CD4-positive, alpha-beta T cell (primary cell): ENCODE measurements at places on chromosomes 12 and 14. TPM values are rescaled to one million over a fixed set of nuclear protein-coding genes. Genes with fewer than 3 reads are reported as not detected.
A peak's percentile ranks its signal among the peaks of the same experiment; 100 is the strongest.

Gene DPPA3
- not detected for total RNA-seq

- no peak overlapping the region for H3K27ac ChIP-seq
- H3K4me1 ChIP-seq = no peaks in the 10 kb centered on the region
- H3K36me3 ChIP-seq = no peaks in the 10 kb centered on the region
- no peaks in the 10 kb centered on the region for H3K27me3 ChIP-seq
These were observed 300.1 kb downstream of the AKAP6 start for GRCh38 chr14:32629236-32629635.

Gene ITPR2
- total RNA-seq = 28.8 TPM

DNA sequence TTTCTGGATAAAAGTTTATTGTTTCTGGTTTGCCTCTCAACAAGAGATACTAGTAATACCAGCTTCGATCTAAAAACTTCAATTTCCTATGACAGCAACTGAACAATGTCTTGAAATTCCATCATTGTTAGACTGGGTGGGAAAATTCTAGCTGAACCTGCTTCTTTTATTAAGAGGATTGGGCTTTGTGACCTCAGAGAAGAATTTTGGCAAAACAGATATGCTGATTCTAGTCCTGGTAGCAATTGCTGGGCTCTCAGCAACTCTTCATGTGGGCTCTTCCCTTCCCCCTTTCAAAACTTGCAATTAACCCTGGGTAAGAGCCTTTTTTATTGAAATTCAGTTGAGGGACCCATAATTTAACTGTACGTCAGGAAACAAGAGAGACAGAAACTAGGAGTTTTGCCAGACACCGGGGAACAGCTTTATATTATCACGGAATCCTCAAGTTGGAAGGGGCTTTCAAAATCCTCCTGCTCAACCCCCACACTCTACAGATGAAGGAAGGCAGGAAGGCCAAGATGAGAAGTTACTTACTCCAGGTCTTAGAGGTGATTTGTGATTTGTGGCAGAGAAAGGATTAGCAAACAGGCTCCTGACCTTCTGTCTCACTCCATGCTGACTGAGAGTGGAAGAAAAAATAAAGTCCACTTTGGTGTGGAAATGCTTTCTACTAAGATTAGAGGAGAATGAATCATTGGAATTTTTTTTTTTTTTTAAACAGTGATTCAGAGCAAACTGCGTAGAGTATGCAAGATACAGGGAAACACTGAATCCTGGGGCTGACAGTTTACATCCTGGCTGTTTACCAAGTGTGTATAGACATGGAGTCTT is 239.0 kb upstream of the ATP2B1 start:
- no peak for DNase-seq
- H3K4me1 ChIP-seq = peaks cover 25% of the 10 kb centered on the region
- H3K27me3 ChIP-seq = no peaks in the 10 kb centered on the region
- no peak overlapping the region for H3K4me3 ChIP-seq
- H3K36me3 ChIP-seq = no peaks in the 10 kb centered on the region

Gene POP5
- 17.9 TPM for total RNA-seq

Gene CDCA3
- 0.89 TPM for total RNA-seq

Gene PLXNC1
- 5.2 TPM for total RNA-seq

- DNase-seq = peak; percentile 43
- no peak overlapping the region for H3K27ac ChIP-seq
- H3K4me1 ChIP-seq = peaks cover 6% of the 10 kb centered on the region
- H3K27me3 ChIP-seq = no peaks in the 10 kb centered on the region
These were observed 112.2 kb upstream of the FKBP4 start for GRCh38 chr12:2682296-2683251.

- H3K36me3 ChIP-seq = peaks cover 10% of the 10 kb centered on the region
- H3K4me3 ChIP-seq = no peak overlapping the region
- peaks cover 12% of the 10 kb centered on the region for H3K4me1 ChIP-seq
- no peak overlapping the region for H3K27ac ChIP-seq
These were observed 11.1 kb downstream of the DICER1 start for GRCh38 chr14:95146079-95146771.
